ENCODE measurements at places on chromosomes 12 and 14. TPM values are rescaled to one million over a fixed set of nuclear protein-coding genes. Genes with fewer than 3 reads are reported as not detected.

The SLC25A21 gene
- 17.7 TPM for polyA plus RNA-seq

DNA sequence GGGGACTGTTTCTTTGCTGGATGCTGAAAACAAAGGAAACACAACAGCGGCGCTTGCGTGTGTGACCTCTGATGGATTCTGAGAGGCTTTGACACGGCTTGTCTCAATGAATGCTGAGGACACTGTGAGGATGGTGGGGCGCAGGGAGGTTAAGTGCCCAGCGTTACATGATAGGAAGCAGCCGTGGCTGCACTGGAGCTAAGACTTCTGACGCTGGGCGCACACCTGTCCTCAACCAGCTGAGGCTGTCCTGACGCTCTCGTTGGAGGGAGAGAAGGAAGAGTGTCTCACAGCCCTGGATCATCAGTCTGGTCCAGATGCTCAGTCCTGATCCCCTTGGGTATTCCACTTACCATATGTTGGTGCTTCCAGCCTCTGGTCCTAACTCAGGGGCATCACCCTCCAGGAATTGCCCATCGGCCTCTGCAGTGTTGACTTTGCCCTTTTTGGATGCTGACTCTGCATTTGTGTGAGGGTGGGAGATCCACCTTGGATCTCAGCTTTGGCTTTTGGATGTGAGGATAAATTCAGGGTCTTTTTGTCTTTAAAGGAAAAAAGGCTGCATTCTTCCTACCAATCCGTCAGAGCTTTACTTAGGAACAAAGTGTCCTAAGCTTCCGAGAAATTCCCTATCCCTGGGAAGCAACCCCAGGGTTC, 125.2 kb downstream of the ZNF664 start:
- DNase-seq, result no peak

- no peak for DNase-seq
These were observed 35.9 kb downstream of the TESC start for GRCh38 chr12:117063162-117063911.

GRCh38 chr12:48125985-48126384, 6.8 kb downstream of the PFKM start:
- no peak for DNase-seq

DNA sequence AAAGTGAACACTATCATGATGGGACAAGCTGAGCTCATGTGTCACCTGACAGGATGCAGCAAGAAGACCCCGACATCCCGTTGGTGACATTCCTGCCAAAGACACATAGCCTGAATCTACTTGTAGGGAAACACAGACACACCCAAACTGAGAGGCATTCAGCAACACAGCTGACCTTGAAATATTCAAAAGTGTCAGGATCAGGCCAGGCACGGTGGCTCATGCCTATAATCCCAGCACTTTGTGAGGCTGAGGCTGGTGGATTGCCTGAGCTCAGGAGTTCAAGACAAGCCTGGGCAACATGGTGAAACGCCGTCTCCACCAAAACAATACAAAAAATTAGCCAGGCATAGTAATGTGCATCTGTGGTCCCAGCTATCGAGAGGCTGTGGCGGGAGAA, 232.0 kb upstream of the PLXNC1 start:
- DNase-seq, result no peak
